ENCODE measurements at places on chromosomes 16 and 17.

DNA sequence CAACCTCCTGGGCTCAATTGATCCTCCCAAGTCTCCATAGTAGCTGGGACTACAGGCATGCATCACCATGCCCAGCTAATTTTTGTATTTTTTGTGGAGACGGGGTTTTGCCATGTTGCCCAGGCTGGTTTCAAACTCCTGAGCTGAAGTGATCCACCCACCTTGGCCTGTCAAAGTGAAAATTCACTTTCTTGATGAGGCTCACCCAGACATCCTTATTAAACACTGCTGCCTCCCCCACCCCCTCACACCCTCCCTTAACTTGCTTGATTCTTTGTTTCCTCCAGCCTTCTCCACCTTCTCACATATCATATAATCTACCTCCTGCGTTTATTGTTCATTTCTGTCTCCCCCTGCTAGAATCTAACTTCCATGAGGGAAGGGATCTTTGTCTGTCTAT, 46.0 kb upstream of the TEX2 start:
- no peak for DNase-seq

DNA sequence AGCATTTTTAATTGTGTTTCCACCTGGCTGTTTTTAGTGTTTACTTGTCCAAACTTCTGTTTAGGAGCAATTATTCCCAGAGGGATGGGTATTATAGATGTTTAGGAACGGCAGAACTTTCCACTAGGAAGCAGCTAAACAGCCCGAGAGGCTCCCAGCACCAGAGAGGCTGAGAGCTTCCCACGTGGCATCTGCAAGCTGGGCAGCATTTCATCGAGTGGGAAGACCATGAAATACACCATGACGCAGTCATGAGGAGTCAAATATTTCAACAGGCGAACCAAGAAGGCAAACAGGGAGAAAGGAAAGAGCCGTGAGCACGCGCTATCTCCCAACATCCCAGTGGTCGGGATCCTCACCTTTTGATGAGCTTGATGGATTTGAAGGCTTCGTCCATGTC, 24.1 kb downstream of the TMEM204 start:
- no peak for DNase-seq

DNA sequence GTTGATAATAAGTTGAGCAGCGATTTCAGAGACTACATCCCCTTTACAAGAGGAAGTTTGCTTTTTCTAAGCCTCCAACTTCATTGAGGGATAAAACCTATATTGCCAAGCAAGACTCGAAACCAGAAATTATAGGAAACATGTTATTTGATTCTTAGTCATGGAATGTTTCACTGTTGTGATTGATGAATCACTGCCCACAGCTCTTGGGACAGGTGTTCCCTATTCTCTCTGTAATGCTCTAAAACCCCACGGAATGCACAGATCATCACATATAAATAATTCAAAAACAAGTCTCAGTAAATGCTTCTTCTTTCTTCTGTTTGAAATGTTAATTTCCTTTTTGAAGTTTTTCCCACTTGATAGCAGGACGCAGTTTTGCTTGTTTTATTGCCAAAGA, 809.5 kb upstream of the GOT2 start:
- no peak for DNase-seq

GRCh38 chr16:10937068-10937859, 5.0 kb downstream of the DEXI start:
- DNase-seq = no peak

GRCh38 chr17:18218756-18219415, 6.5 kb upstream of the LLGL1 start:
- DNase-seq = no peak

DNA sequence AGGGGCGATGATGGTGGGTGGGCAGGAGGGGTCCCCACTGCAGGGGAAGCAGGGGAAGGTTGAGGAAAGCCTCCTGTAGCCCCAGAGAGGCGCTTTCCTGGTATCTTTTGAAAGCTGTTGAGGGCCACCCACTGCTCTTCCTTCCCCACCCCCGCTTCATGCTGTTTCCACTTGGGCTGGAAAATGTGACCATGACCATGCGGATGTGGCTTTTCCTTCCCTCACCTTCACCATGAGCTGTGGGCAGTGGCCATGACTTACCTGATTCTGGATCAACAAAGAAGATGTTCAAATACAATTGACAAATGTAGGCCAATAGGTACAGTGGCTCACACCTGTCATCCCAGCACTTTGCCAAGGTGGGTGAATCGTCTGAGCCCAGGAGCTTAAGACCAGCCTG, 13.8 kb downstream of the MVP start:
- no peak for DNase-seq
